ENCODE measurements at places on chromosomes 3 and 15. TPM values are rescaled to one million over a fixed set of nuclear protein-coding genes. Genes with fewer than 3 reads are reported as not detected.

The LRRN1 gene
- not detected for total RNA-seq

The ATP10A gene
- 15.8 TPM for total RNA-seq

The ZBTB47 gene
- total RNA-seq, result 1.2 TPM

GRCh38 chr15:45287390-45287956 lies 35.4 kb downstream of the SLC28A2 start:
- ATAC-seq, result no peak

DNA sequence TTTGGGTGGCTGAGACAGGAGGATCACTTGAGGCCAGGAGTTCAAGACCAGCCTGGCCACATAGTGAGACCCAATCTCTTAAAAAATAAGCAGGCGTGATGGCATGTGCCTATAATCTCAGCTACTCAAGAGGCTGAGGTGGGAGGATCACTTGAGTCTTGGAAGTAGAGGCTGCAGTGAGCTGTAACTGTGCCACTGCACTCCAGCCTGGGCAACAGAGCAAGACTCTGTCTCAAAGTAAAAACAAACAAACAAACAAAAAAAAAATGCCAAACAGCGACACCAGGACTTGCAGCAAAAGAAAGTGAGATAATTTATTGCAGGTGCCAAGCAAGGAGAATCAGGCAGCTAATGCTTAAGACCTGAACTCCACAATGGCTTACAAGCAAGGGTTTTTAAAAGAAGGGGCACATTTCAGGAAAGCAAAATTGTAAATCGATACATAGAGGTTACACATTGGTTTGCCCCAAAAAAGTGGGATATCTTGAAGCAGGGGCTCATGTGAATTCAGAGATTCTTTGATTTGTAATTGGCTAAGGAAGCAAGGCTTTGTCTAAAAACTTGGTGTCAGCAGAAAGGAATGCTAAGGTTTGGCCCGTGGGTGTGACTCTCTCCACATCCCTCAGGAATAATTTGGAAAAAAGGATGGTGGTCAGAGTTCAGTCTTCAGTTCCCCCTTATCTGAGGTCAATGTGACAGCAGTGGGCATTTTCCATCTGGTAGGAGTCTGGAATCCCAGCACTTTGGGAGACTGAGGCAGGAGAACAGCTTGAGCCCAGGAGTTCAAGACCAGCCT lies 5.2 kb upstream of the MPI start:
- no peak for ATAC-seq

DNA sequence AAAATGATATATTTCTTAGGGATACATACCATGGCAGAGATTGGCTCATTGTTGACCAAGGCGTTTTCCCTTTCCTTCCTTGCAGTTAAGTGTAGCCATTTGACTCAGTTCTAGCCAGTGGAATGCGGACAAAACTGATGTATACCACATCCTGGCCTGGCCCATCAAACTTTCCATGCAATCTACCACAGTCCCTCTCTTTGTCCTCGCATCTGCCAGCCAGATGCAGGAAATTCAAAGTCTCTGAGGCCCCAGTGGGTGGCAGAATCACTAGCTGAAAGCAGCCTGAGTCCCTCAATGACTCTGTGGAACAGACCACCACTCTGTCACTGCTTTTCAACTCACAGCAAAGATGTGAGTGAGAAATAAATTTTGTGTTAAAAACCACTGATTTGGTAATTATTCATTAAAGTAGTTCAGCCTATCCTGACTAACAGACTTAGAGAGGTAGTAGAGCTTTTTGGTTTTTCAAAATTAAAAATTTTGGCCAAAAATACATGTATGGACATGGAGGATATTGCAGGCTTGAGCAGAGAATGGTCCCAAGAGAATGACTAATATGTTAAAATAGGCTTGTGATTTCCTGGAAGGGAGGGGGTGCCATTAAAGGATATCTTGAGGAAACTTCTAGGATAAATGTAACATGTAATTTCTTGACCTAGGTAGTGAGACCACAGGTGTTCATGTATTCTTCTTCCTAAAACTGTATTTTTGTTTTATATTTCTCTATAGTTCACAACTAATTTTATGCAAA lies 10.9 kb downstream of the LRRFIP2 start:
- ATAC-seq, result peak; percentile 83

DNA sequence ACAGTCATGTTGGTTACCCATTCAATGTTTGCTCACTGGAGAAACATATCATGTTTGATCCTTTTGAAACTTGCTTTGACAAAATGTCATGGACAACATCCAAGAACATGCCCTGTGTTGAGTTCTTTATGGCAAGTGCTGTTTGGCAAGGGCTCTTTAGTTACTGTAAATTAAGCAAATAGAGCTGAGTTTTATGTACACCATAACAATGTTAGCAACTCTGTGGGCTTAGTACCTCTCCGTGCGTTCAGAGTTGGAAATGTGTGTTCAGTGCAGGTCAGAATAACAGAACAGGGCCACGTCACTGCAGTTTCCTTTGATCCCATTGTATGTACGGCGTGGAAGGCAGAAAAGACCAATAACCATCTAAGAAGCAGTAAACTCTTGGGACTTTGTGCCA lies 132.5 kb downstream of the MYRIP start:
- ATAC-seq, result no peak

DNA sequence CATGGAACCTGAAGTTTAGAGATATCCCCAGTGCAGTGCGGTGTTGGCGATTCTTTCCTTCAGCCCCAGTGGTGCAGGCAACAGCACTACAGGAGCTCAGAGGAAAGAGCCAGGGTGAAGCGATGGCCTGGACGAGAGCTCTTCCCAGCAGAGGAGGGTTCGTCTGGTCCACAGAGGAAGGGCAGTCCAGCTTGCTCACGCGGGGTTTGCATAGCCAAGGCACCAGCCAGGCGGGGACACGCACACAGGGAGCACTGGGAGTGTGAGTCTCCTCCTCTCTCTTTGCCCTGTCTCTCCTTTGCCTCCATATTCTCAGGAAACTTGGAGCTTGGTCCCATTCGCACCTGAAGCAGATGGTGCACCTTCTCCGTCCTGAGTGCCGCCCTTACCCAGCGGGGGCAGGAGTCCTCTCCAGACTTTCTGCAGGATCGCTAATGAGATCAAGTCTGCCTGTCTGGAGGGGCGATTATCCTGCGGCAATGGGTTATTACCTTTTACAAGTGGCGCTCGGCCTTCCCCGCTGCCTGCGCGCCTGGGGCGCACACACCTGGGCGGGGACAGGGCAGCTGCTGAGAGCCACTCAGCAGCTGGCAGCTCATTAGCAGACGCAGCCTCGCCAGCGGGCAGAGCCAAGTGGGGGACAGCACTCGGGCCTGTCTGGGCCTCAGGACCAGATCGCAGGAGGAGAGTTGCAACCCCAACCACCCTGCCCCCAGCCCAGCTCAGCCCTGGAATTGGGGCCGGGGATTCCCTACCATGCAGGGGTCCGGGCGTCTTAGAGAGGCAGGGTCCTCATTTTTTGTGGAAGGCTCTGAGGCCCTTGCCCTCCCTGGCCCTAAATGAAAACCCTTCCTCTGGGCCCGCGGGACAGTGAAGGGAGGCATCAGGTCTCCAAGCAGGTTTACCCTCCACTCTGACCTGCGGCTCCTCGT lies 119.0 kb upstream of the MEF2A start:
- ATAC-seq, result no peak

DNA sequence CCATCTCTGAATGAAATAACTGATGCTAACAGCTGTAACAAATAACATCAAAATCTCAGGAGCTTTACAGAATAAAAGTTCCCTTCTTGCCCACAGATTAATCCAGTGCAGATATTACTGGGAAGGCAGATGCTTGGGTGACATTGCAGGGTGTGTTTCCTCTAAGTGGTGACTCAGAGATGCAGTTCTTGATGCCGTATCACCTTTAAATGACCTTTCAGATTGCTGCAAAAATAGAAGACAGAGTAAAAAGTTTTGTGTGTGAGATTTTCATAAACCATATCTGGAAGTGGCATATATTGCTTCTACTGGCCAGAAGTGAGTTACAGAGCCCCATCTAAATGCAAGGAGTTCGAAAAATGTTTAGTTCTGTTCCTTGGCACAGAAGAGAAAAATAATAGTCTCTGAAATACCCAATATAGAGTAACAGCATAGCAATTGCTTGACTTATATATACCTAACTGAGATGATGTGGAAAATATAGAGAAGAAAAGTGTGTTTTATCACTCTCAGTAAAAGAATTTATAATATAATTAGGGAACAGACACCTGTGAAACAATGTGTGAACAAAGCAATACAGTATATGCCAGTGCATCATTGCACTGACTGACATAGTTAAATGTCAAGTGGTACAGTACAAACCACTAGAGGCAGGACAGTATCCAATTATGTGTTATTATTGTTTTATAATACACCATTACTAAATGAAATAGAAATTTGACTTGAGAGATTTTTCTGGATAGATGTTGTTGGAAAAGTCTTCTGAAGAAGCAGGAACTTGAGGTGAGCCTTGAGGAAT lies 430.7 kb upstream of the CBLB start:
- ATAC-seq, result peak; percentile 80

- ATAC-seq, result no peak
Measured at GRCh38 chr3:113288881-113289280, 77.5 kb downstream of the BOC start.

DNA sequence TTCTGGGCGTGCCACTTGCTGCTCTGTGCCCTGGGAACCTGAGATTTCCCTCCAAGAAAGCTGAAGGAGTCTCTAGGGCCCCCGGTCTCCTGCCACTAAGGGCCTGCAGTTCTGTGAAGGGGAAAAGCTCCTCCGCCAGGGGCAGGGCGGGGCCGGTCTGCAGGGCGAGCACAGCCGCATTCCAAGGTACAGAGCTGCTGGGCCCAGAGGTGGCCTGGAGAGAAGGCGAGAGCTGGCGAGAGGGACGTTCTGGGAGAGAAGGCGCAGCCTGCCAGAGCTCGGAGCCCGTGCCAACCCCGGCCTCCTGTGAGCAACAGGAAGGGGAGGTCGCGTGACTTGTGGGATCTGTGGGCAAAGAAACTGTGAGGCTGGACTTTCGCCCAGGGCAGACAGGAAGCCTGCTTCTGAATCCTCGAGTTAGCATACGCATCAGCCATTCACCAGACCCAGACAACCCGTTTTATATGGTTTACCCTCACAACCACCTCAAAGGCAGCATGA lies 500.4 kb downstream of the SHQ1 start:
- no peak for ATAC-seq

DNA sequence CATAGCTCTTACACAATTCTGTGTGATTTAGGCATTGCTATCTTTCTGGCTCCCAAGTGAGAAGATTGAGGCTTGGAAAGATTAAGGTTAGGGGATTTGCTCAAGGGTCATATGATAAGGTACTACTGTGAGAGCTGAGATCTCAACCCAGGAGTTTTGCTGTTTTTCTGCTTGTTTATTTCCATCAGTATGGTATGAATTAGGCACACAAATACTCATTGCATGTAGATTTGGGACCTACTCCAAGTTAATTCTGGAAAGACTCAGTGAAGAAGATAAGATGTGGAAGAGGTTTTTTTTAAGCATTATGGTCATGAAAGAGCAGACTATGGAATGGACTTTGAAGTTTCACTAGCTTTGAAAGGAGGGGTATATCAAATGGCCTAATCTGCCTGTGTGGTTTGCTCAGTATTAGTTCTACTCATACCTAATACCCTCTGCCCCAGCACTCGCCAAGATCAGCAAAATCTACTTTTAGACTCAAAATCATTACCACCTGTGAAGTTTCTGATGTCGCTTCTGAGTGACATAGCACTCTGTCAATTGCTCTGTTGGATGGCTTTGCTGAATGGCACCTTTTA lies 12.5 kb downstream of the MBNL1 start:
- ATAC-seq, result peak; percentile 47

GRCh38 chr3:104066658-104067057 lies 1300.1 kb upstream of the ALCAM start:
- ATAC-seq, result no peak

- no peak for ATAC-seq
Measured at GRCh38 chr3:550471-550870, 353.9 kb downstream of the CHL1 start.

- ATAC-seq, result peak; percentile 96
Measured at GRCh38 chr3:10242182-10243065, 5.8 kb upstream of the TATDN2 start.

GRCh38 chr3:2198776-2199279 lies 100.2 kb downstream of the CNTN4 start:
- ATAC-seq, result no peak

DNA sequence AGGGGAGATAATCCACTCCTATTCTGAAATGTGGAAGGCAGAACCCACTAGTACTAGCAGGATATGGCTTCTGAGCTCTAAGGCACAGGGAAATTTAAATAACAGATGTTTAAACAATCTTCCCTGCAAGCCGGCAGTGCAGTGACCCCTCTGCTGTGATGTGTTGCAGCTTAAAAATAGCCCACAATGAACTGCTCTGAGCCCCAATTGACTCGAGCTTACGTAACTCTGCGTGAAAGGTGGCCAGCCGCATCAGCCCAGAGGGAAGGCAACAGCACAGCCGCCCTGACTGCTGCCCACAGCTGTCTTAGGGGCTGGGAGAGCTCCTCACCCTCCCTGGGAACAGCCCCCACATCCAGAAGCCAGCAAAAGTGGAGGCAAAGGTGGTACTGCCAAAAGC lies 12.5 kb upstream of the CAMKV start:
- ATAC-seq, result no peak

DNA sequence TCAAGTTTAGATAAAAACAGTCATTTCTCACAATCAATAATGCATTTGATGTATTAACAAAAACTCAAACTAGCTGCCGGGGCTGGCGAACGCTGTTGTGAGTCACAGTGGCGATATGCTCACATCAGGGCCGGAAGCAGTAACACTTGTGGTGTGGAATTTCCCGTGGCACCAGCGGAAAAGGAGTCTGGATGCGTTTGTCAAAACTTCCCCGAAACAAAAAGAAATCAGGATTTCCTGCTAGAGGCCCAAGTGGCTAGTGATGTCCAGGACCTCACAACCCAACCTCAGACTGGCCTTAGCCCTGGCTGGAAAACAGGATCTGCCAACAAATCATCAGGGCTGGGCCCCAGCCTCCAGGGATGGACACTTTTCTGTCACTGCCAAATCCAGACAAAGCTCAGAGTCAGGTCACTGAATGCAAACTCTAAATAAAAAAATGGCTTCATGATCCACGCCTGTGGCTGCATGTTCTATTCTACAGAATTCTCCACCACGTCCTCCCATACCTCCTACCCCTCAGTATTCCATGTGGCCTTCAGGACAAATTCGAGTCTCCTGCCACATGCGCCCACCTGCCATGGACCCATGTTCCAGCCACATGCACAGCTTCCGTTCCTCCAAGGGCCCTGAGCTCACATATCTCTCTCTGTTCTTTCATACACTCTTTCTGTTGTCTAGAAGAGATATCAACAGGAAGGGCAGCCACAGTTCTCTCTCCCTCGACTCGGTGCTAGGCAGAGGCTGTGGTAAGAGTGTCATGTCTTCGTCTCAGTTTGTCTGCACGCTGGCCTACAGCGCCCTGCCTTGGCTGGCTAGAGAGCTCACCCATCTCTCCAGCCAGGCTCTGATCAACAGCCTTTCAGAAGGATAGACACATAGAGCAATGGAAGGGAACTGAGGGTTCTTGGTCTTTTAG lies 35.4 kb downstream of the EHD4 start:
- ATAC-seq, result peak; percentile 64

GRCh38 chr3:194573680-194574437 lies 59.4 kb downstream of the TMEM44 start:
- ATAC-seq, result peak; percentile 87

GRCh38 chr15:27623149-27623548 lies 476.0 kb downstream of the OCA2 start:
- no peak for ATAC-seq

All from activated T-helper 17 cell treated with anti-CD3 and anti-CD28 coated beads, Interleukin-2, amount 50 U/mL, for 72 hours (primary cell).